ENCODE measurements at places on chromosomes 1 and 21.

DNA sequence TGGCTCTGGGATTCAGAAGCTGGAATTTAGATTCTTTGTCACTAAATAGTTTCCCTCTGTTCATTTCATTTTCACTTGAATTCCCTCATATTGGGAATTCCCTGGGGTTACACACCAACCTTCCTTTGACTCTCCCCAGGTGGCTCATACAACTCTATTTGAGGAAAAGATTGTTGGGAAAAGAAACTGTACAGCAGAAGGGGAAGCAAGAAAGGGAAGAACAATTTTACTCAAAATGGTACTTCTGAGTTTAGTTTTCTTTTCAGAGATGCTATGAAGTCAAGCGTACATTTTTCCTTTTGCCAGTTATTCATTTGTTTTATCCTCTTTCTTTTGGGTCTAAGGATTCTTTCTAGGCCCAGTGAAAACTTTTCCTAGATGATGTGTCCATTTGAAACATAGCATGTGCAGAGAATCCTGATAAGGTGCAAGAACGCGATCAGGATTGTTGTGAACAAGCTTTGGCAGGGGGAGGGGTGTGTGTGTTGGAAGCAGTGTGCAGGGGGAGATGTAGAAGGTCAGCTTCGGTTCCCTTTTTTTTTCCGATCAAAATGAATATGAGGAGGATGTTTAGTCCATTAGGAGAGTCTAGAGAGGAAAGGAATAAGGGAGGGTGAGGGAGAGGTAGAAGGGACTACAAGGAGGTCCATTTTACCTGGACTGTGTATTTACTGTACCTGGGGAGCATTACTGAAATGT is 26.8 kb upstream of the CD1D start:
- no peak for DNase-seq

DNA sequence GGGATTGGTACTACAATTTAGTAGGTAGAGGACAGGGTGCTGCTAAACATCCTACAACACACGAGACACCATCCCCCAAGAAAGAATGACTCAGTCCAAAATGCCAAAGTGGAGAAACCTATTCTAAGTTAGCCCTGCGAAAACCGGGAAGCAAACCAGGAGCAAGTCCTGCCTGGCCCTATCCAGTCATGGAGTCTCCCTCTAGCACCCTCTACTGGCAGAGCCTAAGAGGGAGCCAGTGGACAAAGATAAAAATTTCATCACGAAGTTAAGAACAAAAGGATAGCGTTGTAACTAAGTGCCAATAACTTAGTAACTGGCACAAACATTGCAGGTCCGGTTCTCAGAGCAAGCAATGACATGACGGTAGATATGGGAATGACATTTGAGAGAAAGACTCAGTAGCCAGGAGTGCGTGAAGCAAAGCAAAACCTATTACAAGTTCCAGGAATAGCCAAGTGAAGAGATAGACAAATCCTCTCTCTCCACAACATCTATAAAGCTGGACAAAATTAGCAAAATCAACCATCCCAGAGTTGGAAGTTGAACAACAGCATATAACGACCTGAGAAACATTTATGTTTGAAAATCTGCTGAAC is 383.5 kb downstream of the OMA1 start:
- peak; percentile 71 for DNase-seq

- no peak for DNase-seq
Observed at GRCh38 chr1:203592730-203593129, 33.9 kb upstream of the ATP2B4 start.

DNA sequence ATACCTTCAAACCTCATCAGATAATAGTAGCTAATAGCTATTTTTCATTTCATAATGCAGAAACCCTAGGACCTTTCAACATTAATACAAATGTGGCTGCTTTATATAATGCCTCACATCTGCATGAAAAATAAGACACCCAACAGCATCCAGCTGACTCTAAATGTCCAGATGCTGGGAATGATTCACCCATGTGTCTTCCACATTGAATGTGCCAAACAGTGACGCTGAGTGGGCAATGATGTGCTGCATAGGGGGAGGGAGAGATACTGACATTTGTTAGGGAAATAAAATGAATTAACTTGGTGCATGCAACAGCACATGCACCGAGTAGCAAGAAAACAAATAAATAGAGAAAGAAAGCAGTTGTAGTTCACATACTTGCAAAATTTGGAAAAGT is 199.3 kb downstream of the DSCAM start:
- no peak for DNase-seq

DNA sequence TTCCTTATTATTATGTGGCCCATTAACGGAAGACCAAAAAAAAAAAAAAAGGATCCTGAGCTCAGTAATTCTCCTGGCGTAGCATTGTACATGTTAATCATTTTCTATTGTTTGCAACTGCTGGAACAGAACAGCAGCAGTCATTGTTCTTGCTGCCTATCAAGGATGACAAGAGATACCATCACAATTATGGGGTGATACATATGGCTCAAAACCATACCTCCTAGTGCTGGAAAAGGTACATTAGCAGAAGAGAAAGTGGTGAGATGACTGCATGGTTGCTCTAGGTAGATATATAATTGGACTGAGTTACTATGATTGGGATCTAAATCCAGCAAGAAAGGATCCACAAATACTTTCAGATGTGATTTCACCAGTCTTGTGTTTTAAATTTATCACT is 13.3 kb upstream of the TLR5 start:
- no peak for DNase-seq
